Cortex of kidney (tissue), 1 donor: ENCODE measurements at places on chromosomes 12 and 14.

GRCh38 chr12:63981343-63981742 lies 136.8 kb downstream of the SRGAP1 start:
- no peak for DNase-seq

- DNase-seq = no peak
These were observed 3.1 kb downstream of the FAM222A start for GRCh38 chr12:109716512-109717389.

GRCh38 chr14:84128050-84128449 lies 1401.9 kb upstream of the FLRT2 start:
- no peak for DNase-seq

DNA sequence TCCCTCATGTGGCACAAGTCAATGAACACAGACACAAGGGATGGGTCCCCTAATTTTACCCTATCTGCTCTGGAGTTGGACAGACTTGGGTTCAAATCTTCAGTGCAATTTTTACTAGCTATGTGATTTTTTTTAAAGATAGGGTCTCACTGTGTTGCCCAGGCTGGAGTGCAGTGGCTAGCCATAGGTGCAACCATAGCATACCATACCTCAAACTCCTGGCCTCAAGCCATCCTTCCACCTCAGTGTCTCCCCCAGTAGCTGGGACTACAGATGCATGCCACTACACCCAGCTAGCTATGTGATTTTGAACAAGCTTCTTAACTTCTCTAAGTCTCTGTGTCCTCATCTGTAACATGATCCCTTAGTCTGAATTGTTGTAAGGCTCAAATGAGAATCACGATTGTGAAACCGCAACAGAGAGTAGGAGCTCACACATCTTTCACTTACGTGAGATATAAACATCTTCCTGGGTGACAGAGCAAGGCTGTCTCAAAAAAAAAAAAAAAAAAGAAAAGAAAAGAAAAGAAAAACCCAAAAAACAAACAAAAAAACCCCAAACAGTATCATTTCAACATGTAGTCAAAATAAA lies 4.7 kb downstream of the CALCOCO1 start:
- no peak for DNase-seq

GRCh38 chr14:74325446-74325845 lies 22.7 kb upstream of the ABCD4 start:
- no peak for DNase-seq

- no peak for DNase-seq
These were observed 241.7 kb downstream of the DPF3 start for GRCh38 chr14:72652179-72652578.

DNA sequence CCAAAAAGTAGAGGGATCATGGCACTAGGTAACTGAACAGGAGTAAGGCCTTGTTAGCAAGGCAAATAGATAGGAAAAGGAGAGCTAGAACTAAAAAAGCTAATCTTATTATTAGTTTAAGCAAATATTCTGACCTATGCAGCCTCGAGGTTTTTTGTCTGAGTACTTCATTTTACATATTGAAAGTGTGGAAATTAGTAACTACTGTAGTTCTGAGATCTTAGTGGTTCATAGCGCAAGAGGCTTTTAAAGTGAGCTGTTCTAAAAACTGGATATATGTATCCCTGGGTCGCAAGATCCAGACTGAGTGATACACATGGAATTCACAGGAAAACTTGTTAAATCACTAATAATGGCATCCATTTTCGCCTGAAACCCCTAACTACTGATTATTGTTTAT lies 411.0 kb upstream of the SOX5 start:
- no peak for DNase-seq

DNA sequence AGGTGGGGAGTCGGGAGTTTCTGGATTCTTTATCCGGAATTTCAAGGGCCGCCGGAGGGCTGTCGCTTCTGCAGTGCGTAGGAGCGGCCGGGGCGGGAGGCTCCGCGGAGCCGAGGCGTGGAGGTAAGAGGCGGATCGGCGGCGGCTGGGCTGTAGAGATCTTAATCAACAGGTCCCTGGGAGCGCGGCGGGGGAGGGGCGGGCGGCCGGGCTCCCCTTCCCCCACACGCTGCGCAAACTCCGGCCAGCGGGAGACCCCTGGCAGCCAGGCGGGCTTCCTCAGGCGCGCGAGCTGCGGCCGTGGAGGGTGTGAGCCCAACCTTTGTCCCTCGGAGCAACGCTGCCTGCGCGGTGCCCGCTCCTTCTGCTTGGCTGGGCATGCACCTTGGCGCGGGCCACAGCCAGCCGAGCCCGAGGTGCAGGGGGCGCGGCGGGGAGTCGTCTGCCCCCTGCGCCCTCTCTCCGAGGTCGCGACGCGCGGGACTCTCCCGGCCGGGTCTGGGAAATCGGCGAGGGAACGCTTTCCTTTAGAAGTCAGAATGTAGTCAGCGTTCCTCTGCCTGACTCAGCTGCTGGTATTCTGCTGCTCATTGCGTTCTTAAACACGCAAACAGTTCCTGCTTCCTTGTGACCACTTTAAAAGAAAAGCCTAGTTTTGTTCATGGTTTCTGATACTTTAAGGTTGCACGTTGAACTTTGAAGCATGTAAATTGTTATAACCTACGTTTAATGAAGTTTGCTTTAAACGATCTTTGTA lies at the start of gene PALS1:
TSS of gene PALS1 (plus strand) at position 25 of the 757 bp plus-strand sequence. CDS start 37,736 bp downstream, outside the sequence.
- no peak for DNase-seq

- no peak for DNase-seq
These were observed 81.5 kb downstream of the NINJ2 start for GRCh38 chr12:581746-582145.

GRCh38 chr12:56028511-56029165 lies 7.8 kb downstream of the IKZF4 start:
- DNase-seq = no peak

GRCh38 chr12:12636641-12637040 lies 25.0 kb downstream of the CREBL2 start:
- no peak for DNase-seq

GRCh38 chr14:54807428-54807827 lies 95.2 kb downstream of the GCH1 start:
- no peak for DNase-seq

DNA sequence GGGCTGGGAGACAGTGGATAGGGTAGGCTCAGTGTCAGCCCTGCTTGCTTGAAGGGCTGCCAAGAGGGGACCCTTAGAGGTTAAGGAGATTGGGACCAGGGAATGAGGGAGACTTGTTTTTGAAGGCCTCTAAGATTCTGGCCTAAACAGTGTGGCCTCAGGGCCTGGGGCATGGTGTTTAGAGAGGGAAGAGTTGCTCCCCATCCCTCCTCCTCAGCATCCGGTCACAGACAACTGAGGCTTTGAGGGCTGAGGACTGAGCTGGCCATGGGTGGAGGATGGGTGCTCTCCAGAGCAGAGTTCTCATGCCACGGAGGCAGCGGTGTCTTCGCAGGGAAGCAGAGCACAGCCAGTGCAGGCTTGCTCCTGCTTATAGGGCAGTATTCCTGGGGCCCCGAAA lies 49.4 kb downstream of the KRT80 start:
- no peak for DNase-seq

DNA sequence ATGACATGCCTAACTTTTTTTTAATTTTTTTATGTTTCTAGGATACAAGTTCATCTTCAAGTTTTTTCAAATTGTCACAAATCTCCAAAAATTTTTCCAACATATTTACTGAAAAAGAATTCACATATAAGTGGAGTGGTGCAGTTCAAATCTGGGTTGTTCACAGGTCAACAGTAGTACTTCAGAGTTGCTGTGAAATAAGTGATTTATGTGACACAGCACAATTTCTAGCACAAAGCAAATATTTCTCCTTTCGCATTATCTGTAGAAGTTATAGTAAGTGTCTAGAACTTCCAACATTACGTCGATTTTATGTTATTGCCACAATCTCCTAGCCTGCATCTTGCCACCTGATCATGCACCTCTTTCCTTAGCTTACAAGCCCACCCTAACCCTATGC lies 9.7 kb upstream of the KRT2 start:
- no peak for DNase-seq

- no peak for DNase-seq
These were observed 157.1 kb downstream of the NTF3 start for GRCh38 chr12:5589054-5589453.

- no peak for DNase-seq
These were observed 120.0 kb downstream of the KCNA5 start for GRCh38 chr12:5163661-5164060.

DNA sequence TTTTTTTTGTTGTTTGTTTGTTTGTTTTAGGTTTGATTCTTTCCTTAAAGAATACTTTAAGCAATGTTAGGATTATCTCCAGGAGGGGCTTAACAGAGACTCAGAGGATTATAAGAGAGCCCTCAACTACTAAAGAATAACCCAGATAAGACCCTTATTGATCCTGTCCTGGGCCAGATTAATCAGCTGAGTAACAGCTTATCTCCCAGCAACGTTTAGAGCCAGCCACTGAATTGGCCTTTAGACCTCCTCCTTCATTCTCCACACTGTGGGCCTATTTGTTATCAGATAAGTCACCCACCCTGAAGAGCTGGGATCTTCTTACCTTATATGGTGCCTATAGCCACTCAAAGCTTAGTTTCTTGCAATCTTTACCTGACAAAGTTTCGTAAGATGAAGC lies 71.1 kb downstream of the FIGNL2 start:
- DNase-seq = no peak

- no peak for DNase-seq
These were observed 150.3 kb upstream of the ARHGAP5 start for GRCh38 chr14:31926652-31927347.

DNA sequence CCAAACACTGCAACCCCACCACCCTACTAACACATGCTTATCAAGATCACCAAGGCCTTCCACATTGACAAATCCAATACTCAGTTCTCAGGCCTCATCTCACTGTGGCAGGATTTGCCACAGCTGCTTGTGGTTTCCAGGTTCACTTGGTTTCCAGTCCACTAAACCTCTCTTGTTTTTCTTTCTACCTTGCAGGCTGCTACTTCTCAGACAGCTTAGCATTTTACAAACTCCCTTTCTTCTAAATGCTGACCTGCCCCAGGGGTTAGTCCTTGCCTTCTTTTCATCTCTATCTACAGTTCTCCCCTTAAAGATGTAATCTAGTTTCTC lies 84.1 kb downstream of the BCAT1 start:
- DNase-seq = no peak

DNA sequence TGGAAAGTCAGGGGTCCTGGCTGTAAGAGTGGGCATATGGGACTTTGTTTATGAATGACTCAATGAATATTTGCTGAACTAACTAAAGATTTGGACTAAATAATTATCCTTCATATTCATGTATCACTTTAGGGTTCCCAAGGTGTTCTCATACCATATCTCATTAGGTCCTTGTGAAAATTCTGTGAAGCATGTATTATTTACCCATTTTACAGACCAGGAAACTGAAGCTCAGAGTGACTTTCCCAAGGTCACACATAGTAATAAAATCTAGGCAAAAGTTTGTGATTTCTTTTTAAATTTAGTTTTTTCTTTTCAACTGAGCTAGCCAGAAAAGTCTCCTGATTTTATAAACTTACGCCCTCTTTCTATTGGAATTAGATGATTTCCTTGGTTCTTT lies 9.4 kb downstream of the PDE1B start:
- DNase-seq = no peak

GRCh38 chr12:6295094-6295811 lies 15.2 kb upstream of the PLEKHG6 start:
- DNase-seq = no peak

- no peak for DNase-seq
These were observed 1.4 kb downstream of the NTF3 start for GRCh38 chr12:5433081-5433844.

DNA sequence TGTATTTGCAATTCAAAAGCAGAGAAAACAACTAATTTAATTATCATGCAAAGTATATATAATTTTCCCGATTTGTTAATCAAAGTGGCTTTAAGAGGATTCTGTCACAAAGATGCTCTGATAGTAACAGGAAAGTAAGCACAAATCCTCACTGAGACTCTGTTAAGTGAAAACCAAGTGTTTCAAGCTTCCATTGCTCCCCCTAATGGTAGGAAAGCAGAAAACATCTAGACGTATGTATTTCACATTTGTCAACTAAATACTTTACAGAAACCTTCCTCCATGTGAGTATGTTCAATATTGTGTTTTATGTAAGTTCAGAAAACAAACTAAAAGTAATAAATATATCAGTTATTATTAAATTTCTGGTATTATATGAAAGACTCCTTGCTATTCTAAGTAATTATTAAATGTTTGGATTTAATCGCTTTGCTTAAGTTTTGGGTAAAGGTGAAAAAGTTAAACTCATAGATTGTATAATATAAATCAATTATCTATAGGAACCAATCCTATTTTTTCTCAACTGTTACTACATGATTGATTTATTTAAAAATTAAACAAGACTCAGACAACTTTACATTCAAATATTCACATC lies 1.5 kb upstream of the NTS start:
- no peak for DNase-seq

DNA sequence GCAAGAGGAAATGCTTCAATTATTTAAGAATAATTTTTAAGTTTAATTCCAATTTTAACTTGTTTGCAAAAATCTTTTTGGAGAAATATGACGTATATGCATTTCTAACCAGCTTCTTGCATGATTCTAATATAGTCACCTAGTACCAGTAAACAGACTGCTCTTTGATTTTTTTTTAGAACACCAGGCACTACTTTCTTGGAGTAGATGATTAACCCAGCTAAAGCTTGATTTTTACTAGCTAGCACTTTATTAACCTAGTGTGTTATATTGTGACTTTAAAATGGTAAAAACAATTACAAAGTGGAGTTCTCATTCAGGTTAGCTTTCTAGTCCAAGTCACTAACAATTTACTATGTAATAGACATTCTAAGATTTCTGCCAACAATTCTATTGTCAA lies 32.6 kb upstream of the FGD4 start:
- DNase-seq = no peak

- DNase-seq = no peak
These were observed 73.3 kb upstream of the PLEKHG7 start for GRCh38 chr12:92629349-92630065.

GRCh38 chr12:52791271-52792184 lies 4.4 kb downstream of the KRT3 start:
- DNase-seq = no peak

DNA sequence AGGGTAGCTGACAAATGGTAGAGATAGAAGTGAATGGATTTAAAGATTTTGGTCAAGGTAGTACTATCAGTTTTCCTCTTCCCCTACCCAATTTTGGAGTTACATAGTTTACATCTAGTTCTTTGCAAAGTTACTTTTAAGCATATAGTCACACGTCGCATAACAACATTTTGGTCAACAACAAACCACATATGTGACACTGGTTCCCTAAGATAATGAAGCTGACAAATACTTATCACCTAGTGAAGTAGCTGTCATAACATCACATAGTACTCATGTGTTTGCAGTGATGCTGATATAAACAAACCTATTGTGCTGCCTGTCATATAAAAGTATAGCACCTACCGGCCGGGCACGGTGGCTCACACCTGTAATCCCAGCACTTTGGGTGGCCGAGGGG lies 45.4 kb downstream of the YAF2 start:
- no peak for DNase-seq

GRCh38 chr14:101007004-101007614 lies 103.6 kb upstream of the RTL1 start:
- DNase-seq = no peak
